ENCODE measurements at places on chromosomes 13 and 19.

DNA sequence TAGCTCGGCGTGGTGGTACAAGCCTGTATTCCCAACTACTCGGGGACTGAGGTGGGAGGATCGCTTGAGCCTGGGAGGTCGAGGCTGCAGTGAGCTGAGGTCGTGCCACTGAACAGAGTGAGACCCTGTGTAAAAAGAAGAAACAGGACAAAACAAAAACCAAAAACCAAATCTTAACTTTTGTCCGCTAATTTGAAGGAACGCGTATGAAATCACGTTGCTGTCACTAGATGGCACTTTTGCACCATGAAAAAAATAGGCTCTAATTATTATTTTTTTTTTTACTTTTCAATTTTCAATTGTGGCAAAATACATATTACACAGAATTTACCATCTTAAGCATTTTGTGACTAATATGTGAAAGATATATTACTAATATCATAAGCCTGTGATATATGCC lies 17.6 kb upstream of the ZNF835 start:
- DNase-seq: no peak

GRCh38 chr19:30226464-30227011 lies 145.6 kb upstream of the ZNF536 start:
- no peak for DNase-seq

DNA sequence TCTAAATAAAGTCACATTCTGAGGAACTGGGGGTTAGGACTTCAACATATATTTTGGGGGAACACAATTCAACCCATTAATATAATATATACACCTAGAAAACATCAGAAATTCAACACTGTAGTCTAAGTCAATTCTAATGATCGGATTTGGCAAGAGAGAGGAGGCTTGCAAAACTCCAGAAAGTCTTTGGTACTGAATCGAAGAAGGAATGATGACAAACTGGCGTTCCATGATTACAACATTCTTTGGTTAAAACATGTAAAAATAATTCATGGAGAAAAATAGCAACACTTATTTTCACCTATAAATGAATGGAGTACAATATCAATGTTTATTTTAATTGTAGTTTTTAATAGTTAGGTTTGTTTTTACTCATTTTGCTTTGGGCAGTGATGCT lies 62.4 kb downstream of the MBNL2 start:
- DNase-seq: no peak

DNA sequence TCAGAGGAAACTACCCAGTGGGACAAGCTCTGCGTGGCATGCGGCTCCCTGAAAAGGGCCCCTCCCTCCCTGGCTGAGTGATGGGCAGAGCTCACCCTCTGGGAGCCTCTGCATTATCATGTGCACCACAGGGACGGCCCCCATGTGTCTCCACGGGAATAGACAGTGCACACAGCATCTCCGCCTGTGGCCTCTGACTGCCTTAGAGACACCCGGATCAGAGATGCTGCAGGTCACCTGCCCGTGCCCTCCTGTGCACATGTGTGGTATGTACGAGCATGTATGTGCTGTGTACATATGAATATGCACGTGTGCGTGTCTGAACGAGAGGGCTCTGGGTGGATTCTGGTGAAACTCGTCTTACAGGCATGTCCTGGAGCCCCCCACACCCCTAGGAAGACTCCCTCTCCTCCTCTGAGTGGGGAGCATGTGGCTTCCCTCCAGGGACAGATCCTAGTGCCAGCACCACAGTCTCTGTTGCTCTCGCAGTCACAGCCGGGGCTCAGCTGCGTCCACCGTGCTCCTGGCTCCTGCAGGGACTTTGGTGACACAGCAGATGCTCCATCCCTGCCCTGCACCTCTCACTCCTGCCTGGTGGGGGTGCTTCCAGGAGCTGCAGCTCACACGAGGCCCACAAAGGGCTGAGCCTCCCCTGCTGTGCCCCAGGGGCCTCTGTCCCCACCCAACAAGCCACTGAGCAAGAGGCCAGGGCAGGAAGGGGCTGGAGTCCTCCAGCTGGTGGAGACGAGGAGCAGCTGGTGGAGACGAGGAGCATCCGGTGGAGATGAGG lies 19.6 kb downstream of the C13orf46 start:
- DNase-seq: no peak

DNA sequence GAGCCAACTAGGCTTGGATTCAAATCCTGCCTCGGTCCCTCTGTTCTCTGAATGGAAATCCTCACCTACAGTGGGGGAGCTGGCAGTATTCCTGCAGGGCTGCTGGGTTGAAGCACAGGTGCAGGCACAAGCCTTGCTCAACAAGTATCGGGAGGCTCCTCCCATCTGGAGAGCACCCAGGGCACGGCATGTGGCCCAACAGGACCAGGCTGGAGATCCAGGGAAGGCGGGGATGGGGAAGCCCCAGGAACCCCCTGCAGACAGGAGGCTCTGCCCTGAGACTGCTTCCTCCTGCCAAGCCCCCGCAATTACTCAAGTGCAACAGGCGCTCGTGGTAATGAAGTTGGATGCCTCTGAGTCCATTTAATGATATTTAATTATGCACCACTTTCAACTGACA lies 128.0 kb upstream of the VSTM2B start:
- no peak for DNase-seq

- DNase-seq: no peak
Observed at GRCh38 chr13:51797664-51798488, 6.1 kb downstream of the DHRS12 start.

DNA sequence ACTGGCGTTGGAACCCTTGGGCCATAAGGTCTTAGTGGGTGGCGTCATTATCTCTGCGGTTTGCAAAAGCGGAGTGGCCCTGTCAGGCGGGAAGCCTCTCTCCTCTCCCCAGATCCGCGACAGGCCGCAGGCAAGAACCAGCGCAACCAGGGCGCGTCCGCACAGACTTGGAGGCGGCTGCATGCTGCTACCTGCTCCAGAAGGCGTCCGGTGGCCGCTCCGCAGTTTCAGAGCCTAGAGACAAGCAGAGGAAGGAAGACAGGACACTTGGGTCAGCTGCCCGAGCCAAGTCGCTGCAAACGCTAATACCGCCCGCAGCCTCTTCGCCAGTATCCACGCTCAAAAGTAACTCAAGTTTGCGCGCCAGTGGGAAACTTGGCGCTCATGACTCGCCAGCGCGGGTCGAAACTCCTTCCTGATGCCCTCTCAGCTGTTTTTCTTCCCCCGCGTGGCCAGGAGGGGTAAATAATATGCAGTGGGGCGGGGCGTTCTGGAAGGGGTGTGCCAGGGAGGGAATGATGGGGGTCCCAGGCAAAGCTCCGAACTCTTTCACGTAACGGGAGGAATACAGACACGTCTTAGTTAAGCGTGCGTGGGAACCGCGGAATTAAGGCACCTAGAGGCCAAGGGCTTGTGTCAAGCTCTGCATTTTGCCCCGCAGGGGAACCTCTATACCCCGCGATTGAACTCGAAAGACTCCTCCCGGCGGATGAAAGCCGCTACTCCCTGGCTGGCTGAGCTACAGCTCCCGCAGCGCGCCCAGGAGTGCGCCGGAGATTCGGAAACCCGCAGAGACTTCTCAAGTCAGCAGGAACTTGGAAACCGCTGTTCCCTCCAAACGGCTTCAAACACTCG lies at the start of gene EDNRB:
EDNRB (minus strand) TSS at position 441 of the 855 bp plus-strand sequence; CDS start at position 183, 258 bp downstream.
- DNase-seq: no peak

- no peak for DNase-seq
Observed at GRCh38 chr19:29614780-29615179, 8.7 kb downstream of the POP4 start.

DNA sequence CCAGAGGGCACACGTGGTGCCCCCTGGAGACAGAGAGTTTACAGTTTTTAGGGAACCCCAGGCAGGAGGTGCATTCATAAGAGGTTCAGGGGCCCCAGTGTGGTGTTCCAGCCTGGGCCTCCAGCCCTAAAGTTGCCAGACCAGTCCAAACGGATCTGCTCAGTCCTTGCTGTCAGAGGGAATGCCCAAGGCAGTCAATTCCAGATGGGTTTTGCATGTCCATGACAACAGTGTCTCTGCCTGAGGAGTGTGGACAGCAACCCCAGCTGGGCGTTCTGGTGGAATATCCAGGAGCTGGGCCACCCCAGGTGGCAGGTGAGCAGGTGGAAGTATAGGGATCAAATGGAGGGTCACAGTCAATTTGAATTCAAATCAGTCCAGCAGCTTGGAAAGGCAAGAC lies 25.3 kb downstream of the FBXO27 start:
- no peak for DNase-seq

DNA sequence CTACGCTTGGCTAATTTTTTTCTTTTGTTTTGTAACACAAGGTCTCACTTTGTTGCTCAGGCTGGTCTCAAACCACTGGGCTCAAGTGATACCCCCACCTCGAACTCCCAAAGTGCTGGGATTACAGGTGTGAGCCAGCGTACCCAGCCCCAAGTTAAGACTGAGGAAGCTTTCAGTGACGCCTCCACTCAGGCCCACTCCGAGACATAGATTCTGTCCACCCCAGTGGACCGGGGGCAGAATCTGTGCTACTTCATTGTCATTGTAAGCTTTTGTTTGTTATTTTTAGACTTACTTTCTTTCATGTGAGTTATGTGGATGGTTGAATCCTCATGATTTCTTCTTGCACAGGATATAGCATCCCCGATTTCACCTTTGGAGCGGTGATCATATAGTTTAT lies 156.9 kb upstream of the TSHZ3 start:
- DNase-seq: no peak

Data from GM12878 (cell line).